ENCODE measurements at places on chromosomes 6 and 20. TPM values are rescaled to one million over a fixed set of nuclear protein-coding genes. Genes with fewer than 3 reads are reported as not detected.

- peaks cover 6% of the 10 kb centered on the region for H3K27me3 ChIP-seq
- H3K36me3 ChIP-seq = no peaks in the 10 kb centered on the region
- no peak overlapping the region for H3K27ac ChIP-seq
- DNase-seq = no peak
- no peak overlapping the region for H3K4me3 ChIP-seq
Measured at GRCh38 chr20:59845472-59845871, 88.0 kb downstream of the SYCP2 start.

DNA sequence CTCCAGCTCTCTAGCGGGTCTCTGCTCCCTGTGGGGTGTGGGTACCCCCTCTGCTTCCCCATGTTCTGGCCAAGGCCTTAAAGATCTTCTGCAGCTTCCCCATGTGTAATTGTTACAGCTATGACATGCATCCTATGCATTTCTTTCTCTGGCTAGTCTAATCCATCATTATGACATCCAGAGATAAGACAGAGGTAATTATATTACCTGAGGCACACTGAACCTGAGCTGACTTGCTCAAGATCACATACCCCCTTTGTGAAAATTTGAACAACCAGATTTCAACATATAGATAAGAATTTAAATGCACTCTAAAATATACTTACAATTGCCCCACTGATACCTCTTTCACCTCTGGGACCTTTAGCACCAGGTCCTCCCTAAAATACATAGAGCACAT is 102.4 kb downstream of the COL12A1 start:
- H3K27me3 ChIP-seq = no peaks in the 10 kb centered on the region
- H3K27ac ChIP-seq = no peak overlapping the region
- H3K4me3 ChIP-seq = no peak overlapping the region
- no peaks in the 10 kb centered on the region for H3K4me1 ChIP-seq
- DNase-seq = no peak

DNA sequence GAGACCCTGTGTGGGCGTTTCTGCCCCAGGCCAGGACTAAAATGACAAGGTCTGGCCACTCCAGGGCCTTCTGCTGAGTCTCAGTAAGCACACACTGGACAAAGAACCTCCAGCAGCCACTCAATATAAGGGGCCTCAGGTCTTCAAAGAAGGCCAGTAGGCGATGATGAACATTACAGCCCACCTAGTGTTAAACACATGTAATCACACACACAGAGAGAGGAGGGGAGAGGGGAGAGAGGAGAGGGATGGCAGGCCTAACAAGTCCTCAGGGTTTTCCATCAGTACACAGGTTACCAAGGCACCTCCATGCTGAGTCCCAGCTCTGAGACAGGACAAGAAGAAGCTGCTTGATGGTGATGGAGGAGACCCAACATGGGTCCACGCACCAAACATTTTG is 325.6 kb downstream of the PTPRT start:
- no peak overlapping the region for H3K4me3 ChIP-seq
- no peak for DNase-seq
- H3K27me3 ChIP-seq = no peaks in the 10 kb centered on the region

The SAMD3 gene
- total RNA-seq = 6.3 TPM

The LTB gene
- 0.35 TPM for total RNA-seq

The SLA2 gene
- total RNA-seq = 0.12 TPM

The EPPIN gene
- total RNA-seq = not detected

The SLC24A3 gene
- 1.4 TPM for total RNA-seq

DNA sequence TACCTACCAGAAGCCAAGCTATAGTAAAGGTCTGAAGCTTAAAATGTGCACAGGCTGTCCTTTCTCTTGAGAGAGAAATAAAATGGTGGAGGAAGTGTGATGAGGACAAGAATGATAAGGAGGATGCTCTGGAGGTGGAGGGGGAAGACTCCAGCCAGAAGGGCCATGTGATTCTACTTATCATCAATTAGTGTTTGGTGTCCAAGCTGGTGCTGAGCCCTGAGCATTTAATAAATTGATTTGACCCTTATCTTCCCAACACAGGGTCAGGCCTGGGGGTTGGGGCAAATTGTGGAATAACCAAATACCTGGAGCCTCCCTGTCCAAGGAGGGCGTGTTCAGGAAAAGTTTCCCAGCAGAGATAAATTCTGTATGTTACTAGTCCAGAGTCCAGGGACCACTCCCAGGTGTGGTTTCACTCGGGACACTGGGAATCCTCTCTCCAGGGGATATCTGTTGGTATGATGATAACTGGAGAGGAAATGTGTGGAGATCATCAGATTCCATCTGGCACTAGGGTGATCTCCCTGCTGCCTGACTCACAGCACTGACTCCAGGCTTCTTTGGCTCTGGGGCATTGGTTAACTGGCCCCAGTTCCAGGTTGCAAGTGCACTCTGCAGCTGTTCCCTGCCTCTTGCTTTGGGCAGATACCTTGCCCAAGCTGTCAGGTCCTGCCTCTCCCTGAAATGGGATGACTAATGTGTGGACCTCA is 3.8 kb upstream of the MYBL2 start:
- H3K4me3 ChIP-seq = no peak overlapping the region
- peaks cover 11% of the 10 kb centered on the region for H3K27me3 ChIP-seq
- H3K27ac ChIP-seq = no peak overlapping the region
- peaks cover 11% of the 10 kb centered on the region for H3K4me1 ChIP-seq
- no peaks in the 10 kb centered on the region for H3K36me3 ChIP-seq

DNA sequence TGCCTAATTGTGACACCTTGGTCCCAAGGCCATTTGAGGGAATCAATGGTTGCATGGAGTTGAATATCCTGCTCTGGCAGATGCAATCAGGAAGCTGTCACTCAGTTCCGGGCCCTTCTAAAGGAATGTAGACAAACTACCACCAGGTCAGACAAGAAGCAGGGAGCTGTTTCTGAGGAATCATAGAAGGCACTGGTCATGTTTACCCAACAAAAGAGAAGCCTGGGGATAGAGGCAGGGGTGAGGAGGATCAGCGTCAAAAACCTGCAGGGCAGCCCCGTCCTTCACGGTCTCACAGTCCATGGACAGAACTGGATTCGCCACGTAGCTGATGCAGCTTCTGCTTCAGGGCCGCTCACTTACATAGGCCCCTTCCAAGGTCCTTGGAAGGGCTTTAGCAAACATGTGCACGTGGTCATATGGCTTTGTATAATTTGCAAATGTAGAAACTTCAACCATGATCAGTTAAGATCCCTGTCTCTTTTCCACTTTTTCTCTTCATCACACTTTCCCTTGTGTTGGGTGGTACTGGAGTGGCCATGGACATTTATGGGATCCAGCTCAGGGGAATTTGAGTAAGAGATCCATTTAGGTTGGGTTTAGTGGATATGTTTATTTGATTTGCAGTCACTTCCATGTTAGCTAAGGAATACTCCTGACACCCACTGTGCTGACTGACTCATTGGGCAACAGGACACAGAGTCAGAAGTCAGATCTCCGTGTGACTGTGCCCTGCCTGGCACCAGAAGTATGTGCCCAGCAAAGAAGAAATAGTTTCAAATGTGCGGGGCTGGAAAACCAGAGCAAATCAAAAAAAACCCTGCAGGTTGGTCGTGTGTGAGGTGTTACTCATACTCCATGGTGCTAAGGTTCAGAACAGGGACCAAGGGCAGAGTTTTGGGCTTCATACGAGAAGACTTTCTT is 60.0 kb upstream of the ZFAND3 start:
- no peak overlapping the region for H3K4me3 ChIP-seq
- no peaks in the 10 kb centered on the region for H3K36me3 ChIP-seq
- H3K4me1 ChIP-seq = no peaks in the 10 kb centered on the region
- no peaks in the 10 kb centered on the region for H3K27me3 ChIP-seq

The CST5 gene
- total RNA-seq = 0.35 TPM

- no peak overlapping the region for H3K27ac ChIP-seq
- DNase-seq = no peak
- peaks cover 64% of the 10 kb centered on the region for H3K36me3 ChIP-seq
- no peaks in the 10 kb centered on the region for H3K27me3 ChIP-seq
- no peak overlapping the region for H3K4me3 ChIP-seq
- H3K4me1 ChIP-seq = no peaks in the 10 kb centered on the region
Measured at GRCh38 chr20:63284544-63284949, 8.4 kb upstream of the COL20A1 start.

The DEFB132 gene
- not detected for total RNA-seq

The OR2B3 gene
- not detected for total RNA-seq

GRCh38 chr6:82333781-82334180 is 29.8 kb upstream of the TPBG start:
- H3K4me1 ChIP-seq = no peaks in the 10 kb centered on the region
- H3K27me3 ChIP-seq = peaks cover 5% of the 10 kb centered on the region
- no peak for DNase-seq
- no peak overlapping the region for H3K27ac ChIP-seq
- no peaks in the 10 kb centered on the region for H3K36me3 ChIP-seq
- no peak overlapping the region for H3K4me3 ChIP-seq

The AGER gene
- total RNA-seq = 1.4 TPM

DNA sequence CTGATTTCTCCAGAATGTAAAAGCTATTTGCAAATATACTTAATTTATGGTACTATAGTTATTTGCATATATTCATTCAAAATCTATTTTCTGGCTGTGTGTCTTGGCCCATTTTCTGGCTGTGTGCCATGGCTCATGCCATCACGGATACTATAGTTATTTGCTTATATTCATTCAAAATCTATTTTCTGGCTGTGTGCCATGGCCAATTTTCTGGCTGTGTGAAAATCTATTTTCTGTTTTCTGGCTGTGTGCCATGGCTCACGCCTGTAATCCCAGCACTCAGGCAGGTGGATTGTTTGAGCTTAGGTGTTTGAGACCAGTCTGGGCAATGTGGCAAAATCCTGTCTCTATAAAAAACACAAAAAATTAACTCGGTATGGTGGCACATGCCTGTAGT is 28.9 kb upstream of the RIPK1 start:
- no peaks in the 10 kb centered on the region for H3K4me1 ChIP-seq
- H3K4me3 ChIP-seq = no peak overlapping the region
- no peaks in the 10 kb centered on the region for H3K27me3 ChIP-seq
- no peak overlapping the region for H3K27ac ChIP-seq
- no peaks in the 10 kb centered on the region for H3K36me3 ChIP-seq

DNA sequence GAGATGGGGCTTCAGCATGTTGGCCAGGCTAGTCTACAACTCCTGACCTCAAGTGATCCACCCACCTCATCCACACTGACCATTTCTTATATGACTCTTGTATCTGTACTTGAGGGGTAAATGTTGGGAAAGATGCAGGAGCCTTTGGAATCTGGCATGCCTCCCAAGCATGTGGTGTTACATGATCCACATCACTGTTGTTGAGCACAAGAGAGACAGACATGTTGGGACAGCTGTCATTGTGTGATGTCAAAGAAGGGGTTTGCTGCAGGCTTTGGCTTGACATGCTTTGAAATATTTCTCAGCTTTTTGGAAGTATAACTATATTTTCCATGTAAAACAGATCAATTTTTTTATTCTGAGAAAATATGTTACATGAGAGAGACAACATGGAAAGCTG is 139.9 kb downstream of the MOXD1 start:
- H3K4me1 ChIP-seq = no peaks in the 10 kb centered on the region
- no peaks in the 10 kb centered on the region for H3K27me3 ChIP-seq
- H3K36me3 ChIP-seq = no peaks in the 10 kb centered on the region
- no peak overlapping the region for H3K27ac ChIP-seq

- peak; percentile 73 for DNase-seq
- no peak overlapping the region for H3K27ac ChIP-seq
- H3K4me1 ChIP-seq = no peaks in the 10 kb centered on the region
- H3K4me3 ChIP-seq = no peak overlapping the region
- H3K36me3 ChIP-seq = no peaks in the 10 kb centered on the region
- H3K27me3 ChIP-seq = no peaks in the 10 kb centered on the region
Measured at GRCh38 chr20:38418509-38419204, 16.5 kb downstream of the SNHG17 start.

GRCh38 chr6:106631346-106631745 is 2.0 kb downstream of the QRSL1 start:
- no peaks in the 10 kb centered on the region for H3K36me3 ChIP-seq
- H3K27me3 ChIP-seq = no peaks in the 10 kb centered on the region
- no peak overlapping the region for H3K4me3 ChIP-seq
- DNase-seq = peak; percentile 46
- no peak overlapping the region for H3K27ac ChIP-seq

- H3K4me3 ChIP-seq = no peak overlapping the region
- no peaks in the 10 kb centered on the region for H3K4me1 ChIP-seq
- no peak overlapping the region for H3K27ac ChIP-seq
- no peaks in the 10 kb centered on the region for H3K36me3 ChIP-seq
- DNase-seq = no peak
Measured at GRCh38 chr20:17276101-17276500, 49.3 kb downstream of the PCSK2 start.

DNA sequence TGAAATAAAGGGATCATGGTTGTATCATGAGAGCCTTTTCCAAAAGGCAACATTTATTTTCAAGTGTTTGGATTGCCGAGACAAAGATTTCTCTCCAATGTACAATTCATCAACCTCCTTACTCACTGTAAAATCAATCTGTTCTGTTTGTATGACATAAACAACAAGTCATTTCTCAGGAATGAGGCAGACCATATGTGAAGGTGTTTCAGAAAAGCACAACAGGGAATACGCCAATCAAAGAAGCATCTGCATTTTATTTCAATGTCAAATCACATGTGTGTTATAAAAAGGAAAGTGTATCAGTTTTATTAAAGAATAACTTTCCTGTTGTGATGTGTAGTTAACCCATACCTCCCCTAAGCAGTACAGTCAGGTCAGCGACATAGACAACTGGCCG is 653.7 kb downstream of the TFAP2A start:
- H3K36me3 ChIP-seq = no peaks in the 10 kb centered on the region
- H3K27me3 ChIP-seq = no peaks in the 10 kb centered on the region
- DNase-seq = no peak
- H3K27ac ChIP-seq = no peak overlapping the region

GRCh38 chr20:58978351-58979190 is 2.5 kb upstream of the NELFCD start:
- no peaks in the 10 kb centered on the region for H3K36me3 ChIP-seq
- no peak for DNase-seq
- H3K27ac ChIP-seq = no peak overlapping the region
- peaks cover under 1% of the 10 kb centered on the region for H3K4me1 ChIP-seq
- H3K27me3 ChIP-seq = no peaks in the 10 kb centered on the region

DNA sequence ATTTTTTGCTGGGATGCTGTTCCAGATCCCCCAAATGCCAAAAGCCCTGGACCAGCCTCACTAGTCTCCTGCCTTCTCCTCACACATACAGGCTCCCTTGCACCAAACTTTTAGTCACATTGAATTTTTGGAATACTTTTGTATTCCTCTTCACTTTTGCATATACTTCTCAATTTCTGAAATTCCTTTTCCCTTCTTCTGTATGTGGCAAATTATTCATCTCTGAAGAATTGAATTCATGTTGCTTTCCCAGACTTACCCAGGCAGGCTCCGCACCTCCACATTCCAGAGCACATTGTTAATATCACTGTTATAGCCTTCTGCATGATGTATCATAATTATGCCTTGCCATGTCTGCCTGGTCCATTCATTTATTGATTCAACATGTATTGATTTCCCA is 255.3 kb upstream of the POU3F2 start:
- H3K36me3 ChIP-seq = no peaks in the 10 kb centered on the region
- no peaks in the 10 kb centered on the region for H3K27me3 ChIP-seq
- H3K27ac ChIP-seq = no peak overlapping the region
- no peak overlapping the region for H3K4me3 ChIP-seq
- no peak for DNase-seq

- H3K27me3 ChIP-seq = no peaks in the 10 kb centered on the region
- no peak for DNase-seq
- H3K4me1 ChIP-seq = no peaks in the 10 kb centered on the region
- no peak overlapping the region for H3K27ac ChIP-seq
- H3K4me3 ChIP-seq = no peak overlapping the region
Measured at GRCh38 chr6:11183761-11184362, 48.6 kb downstream of the NEDD9 start.

The BANF2 gene
- total RNA-seq = not detected

The FAM209A gene
- not detected for total RNA-seq
